ENCODE measurements at places on chromosomes 5 and 9.

GRCh38 chr9:9754186-9754585 is 858.6 kb downstream of the PTPRD start:
- no peak for DNase-seq

DNA sequence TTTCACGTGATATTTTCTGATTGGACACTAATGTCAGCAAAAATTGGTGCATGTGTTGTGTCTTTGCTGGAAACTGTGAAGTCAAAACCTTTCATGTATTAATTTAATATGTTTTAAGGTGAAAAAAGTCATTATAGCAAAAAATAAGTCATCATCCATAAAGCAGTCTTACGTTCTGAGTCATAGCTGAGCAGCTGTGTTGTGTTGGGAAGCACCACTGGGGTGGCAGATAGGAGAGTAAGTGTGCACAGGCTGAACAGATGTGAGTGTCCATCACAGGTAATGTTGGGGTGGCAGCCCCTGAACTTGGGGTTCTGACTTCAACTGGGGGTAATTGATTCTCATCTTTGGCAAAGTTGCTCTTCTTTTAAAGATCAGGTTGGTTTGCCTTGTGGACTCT is 156.8 kb downstream of the NXNL2 start:
- DNase-seq = no peak

GRCh38 chr9:123119566-123119965 is 86.1 kb downstream of the GPR21 start:
- no peak for DNase-seq

DNA sequence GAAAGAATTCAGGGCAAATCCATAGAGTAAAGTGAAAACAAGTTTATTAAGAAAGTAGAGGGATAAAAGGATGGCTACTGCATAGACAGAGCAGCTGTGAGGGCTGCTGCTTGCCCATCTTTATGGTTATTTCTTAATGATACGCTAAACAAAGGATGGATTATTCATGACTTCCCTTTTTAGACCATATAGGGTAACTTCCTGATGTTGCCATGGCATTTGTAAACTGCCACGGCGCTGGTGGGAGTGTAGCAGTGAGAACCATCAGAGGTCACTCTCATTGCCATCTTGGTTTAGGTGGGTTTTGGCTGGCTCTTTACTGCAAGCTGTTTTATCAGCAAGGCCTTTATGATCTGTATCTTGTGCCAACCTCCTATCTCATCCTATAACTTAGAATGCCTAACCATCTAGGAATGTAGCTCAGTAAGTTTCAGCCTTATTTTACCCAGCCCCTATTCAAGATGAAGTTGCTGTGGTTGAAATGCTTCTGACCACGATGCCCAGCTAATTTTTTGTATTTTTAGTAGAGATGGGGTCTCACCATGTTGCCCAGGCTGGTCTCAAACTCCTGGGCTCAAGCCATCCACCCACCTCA is 42.1 kb downstream of the RFK start:
- no peak for DNase-seq

GRCh38 chr5:144712090-144712489 is 541.4 kb downstream of the KCTD16 start:
- DNase-seq = no peak

Measured in HAP-1 (cell line).